T-helper 1 cell (primary cell): ENCODE measurements at places on chromosomes 3 and 15.

DNA sequence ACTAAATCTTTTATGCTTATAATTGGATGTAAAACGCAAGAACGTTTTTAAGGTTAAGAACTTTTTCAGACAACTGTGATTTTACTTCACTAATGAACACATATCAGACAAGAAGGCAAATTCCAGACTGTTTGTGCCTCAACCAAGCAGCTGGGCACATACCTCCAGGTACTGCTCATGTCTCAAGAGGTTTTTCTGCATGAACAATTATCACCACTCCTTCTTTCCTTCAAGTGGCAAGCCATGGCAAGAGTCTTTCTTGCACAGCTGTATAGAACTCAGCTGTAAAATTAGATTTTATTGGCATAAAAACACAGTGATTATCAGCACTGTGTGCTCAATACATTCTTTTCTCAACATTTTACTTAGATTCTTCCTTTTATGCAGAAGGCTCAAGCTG is 64.3 kb downstream of the FNDC3B start:
- DNase-seq: no peak

GRCh38 chr15:66875588-66876420 is 173.8 kb downstream of the SMAD6 start:
- DNase-seq: no peak

GRCh38 chr3:179081885-179082284 is 10.3 kb upstream of the ZMAT3 start:
- DNase-seq: no peak

- no peak for DNase-seq
These were observed 123.6 kb downstream of the ZNF609 start for GRCh38 chr15:64583983-64584382.

DNA sequence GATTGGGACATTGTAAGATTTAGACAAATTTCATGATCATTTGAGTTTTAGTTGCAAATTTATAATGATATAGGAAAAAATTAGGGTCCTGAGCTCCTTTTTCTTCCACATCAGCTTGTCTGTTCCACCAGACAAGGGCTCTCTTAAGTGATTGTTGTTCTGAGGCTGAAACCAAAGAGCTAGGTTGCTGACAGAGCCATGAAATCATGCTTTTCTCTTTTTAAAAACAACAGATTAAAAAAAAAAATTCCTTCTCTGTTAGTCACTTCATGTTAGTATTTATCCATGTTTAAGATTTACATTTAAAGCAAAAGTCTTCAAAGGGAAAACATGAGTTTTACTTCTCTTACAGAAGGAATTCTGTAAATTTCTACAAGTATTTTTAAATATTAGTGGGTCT is 56.8 kb downstream of the ATP2C1 start:
- no peak for DNase-seq

- no peak for DNase-seq
These were observed 31.3 kb upstream of the BFSP2 start for GRCh38 chr3:133368371-133369067.

DNA sequence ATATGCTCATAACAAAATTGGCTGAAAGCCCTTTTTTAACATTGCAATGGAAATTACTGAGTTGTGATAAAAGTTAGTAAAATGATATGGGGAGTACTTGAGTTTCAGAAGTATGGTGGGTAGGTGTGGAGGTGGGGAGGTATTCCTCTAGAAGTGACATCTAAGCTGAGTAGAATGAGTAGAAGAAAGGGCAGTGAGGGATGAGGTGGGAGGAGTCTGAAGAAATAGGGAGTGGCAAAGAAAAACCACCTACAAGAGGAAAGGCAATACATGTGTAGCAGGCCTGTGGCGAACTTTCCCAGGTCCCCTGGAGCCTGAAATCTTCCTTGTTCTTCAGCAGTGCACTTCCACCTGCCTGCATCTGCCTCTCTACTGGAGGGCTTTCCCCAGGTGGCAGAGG is 52.8 kb upstream of the DIPK2A start:
- no peak for DNase-seq

- DNase-seq: no peak
These were observed 318.1 kb upstream of the LRRFIP2 start for GRCh38 chr3:37492468-37492867.
